GM12892 (cell line): ENCODE measurements at places on chromosomes 5 and 9.

DNA sequence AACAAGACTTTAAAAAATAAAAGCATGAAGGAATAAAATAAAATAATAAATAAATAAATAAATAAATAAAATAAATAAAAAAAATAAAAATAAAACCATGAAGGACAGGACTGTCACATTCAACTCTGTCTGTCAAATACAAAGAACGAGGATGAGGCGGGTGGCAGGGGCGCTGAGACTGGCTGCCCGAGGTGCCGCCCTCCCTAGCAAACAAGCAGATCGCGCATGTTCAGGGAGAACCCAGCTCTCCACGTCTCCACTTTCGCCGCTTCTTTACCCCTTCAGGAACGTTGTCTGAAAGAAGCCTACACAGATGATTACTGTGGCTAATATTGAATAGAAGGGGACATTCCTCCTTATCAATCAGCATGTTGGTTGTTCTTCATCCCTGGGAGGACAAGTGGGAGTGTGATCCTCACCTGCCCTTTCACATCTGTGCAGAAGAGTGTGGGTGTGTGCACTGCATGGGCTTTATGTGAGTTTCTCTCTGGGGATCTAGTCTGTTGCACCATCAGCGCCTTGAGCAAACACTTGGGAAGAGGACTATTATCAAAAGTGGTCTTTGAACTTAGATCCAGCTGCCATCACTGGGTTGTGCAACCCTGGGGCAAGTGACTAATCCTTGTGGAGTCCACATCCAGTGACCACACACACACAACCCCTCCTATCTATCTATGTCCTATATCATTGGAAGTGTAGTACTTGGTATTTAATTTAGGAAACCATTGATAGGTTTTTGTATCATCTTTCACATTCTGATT is 399.2 kb downstream of the IRX2 start:
- DNase-seq = no peak

GRCh38 chr9:119255116-119255515 is 114.1 kb downstream of the BRINP1 start:
- no peak for DNase-seq

DNA sequence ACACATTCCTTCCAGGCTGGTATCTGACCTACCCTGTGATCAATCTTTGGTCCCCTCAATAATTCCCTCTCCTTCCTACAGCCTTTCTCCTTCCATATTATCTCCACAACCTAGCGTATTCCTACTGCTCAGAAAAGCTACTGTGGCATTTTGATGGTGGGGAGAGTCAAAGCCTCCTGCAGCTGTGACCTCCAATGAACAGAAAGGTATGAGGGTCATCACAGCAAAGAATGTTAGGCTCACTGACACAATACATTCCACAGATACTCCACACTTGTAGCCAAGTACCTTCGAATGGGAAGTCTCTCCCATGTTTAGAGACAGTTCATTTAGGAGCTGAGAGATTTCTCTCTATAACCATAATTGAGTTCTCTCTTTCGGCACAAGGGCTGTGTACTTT is 5.9 kb downstream of the FBN2 start:
- DNase-seq = no peak

GRCh38 chr5:106699796-106700195 is 970.9 kb downstream of the EFNA5 start:
- DNase-seq = no peak

GRCh38 chr9:38344566-38345324 is 47.8 kb upstream of the ALDH1B1 start:
- DNase-seq = no peak

DNA sequence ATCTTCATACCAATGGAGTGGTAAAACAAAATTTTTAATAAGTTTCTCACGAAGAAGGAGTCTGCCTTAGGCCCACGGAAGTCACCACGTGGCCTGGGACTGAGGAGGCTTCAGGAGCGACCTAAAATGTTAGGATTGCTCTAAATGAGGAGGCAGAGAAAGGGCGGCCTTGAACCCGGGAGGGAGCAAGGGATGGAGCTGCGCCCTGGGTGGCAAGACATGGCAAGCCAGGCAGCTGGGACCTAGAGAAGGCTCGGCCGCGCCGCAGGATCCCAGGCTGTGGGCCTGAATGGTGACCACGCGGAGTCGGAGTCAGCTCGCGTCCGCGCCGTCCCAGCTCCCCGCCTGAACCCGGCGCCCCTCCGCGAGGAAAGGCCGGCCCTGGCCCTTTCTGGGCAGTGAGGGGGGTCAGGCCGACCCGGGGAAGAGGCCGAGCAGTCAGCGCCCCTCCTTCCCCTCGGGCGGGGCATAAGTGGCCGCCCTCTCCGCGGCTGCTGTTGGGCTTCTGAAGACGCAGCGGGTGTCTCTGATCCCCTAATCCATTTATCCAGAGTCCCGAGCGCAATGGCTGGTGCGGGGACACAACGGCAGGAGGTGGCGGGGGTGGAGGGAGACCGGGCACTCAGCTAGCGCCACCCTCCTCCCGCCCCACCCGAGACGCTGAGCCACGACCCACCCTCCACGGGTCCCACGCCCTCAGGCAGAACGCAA is 10.6 kb downstream of the IRX1 start:
- DNase-seq = no peak

GRCh38 chr5:39780347-39780746 is 355.6 kb upstream of the DAB2 start:
- no peak for DNase-seq

DNA sequence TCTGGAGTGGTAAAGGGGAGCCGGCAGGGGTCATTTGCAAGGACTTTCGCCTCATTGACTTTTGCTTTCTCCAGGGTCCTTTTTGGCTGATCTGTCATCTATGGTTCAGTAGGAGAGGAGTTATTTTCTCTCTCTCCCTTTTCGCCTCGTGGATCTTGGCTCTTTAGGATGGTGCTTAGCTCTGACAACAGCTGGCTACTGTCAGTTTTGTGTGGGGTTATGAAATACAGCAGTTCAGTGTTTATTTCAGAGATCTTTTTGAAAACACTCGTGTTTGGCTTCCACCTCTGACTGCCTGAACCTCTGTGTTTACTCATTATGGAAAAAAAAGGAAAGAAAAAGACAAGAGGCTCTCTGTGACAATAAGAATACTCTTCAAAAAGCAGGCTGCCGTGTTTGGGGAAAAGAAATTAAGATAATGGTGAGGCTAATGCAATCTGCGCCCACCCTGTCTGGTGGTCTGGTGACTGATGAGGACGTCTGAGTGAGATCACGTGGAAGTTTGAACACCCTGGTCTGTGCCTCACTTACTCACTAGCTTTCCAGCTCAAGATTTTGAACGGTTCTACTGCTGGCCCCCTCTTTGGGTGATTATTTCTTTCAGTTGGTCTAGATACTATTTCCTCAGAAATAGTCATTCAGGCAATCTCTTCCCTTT is 567.7 kb downstream of the CAAP1 start:
- no peak for DNase-seq

GRCh38 chr9:133684121-133684935 is 48.2 kb downstream of the DBH start:
- DNase-seq = no peak

DNA sequence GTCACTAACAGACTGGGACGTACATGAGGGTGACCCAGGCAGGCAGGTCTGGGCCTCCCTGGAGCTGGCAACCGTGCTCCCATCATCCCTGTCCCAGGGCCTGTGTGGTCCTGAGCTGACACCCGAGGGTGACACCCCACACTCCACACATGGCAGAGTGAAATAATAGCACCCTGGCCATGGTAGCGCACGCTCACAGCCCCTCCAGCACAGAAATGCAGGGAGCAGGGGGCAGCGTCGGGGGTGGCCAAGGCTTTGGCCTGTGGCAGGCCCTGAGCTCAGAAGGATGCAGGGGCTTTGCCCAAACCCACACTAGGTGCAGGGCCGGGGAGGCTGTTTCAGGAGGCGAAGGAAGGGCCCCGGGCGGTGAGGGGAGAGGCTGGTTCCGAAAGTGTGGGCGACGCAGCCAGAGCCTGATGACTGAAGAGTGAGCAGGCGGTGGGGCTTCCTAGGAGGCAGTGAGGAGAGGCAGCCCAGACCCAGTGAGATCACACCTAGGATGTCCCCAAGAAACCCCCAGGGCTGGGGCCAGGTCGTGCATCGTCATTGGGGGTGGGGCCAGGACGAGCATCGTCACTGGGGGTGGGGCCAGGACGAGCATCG is 12.9 kb downstream of the OR2V2 start:
- DNase-seq = peak; percentile 76

DNA sequence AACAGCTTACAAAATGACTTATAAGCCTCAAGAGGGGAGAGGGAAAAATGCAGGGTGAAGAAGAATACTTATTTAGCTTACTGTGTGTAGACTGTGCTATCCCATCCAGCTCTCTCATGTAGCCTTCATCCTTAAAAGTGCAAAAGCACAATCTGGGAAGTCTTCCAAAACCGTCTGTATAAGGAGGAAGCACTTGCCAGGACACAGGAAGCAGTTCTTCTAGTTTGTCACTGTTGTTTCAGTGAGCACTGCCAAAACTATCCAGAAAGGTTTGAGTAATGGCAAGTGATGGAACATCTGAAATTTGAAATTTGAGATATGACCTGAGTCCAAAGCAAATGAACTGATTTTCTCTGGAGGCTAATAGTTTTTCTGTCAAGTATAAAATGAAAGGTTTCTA is 140.8 kb upstream of the ISL1 start:
- no peak for DNase-seq

GRCh38 chr5:117713585-117714198 is 1139.1 kb upstream of the SEMA6A start:
- no peak for DNase-seq

- no peak for DNase-seq
These were observed 6.8 kb downstream of the KIF12 start for GRCh38 chr9:114092336-114092735.

DNA sequence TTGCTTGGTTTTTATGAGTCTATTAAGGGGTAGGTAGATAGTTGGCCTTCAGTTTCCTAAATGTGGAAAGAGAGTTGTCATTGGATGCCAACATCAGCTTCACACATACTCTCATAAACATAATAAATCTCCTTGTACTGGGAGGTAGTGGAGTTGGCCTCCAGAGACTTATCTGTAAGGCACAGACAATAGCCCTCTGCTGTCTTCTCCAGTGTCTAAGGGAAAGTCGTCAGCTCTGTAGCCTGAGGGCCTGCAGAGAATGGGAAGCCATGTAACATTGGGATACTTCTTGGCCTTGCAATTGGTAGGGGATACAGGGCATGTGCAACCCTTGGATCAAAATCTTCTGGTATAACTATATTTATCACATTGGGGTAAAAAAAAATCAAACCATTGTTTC is 331.9 kb upstream of the KLF9 start:
- no peak for DNase-seq

- DNase-seq = no peak
These were observed 31.1 kb downstream of the DIRAS2 start for GRCh38 chr9:90611568-90611967.

GRCh38 chr9:134066913-134067851 is 644 bp downstream of the BRD3 start:
- peak; percentile 41 for DNase-seq
